Left ventricle myocardium superior (tissue), 1 donor: ENCODE measurements at places on chromosomes 16 and 17. TPM values are rescaled to one million over a fixed set of nuclear protein-coding genes. Genes with fewer than 3 reads are reported as not detected.

The SEZ6L2 gene
- total RNA-seq = 0.22 TPM

The CBFA2T3 gene
- 11.5 TPM for total RNA-seq

The DCXR gene
- total RNA-seq = 177 TPM

The AIPL1 gene
- not detected for total RNA-seq

The EPN3 gene
- 33.4 TPM for total RNA-seq
